ENCODE measurements at places on chromosomes 2 and 18. TPM values are rescaled to one million over a fixed set of nuclear protein-coding genes. Genes with fewer than 3 reads are reported as not detected.
A peak's percentile ranks its signal among the peaks of the same experiment; 100 is the strongest.

WNT10A gene
- 0.05 TPM for total RNA-seq

LIMS2 gene
- total RNA-seq, result 1.4 TPM

FOXI3 gene
- total RNA-seq, result not detected

YES1 gene
- total RNA-seq, result 26.0 TPM

AQP12A gene
- total RNA-seq, result not detected

PLEK gene
- total RNA-seq, result 40.6 TPM

ASXL3 gene
- 1.3 TPM for total RNA-seq

IL36A gene
- not detected for total RNA-seq

DNA sequence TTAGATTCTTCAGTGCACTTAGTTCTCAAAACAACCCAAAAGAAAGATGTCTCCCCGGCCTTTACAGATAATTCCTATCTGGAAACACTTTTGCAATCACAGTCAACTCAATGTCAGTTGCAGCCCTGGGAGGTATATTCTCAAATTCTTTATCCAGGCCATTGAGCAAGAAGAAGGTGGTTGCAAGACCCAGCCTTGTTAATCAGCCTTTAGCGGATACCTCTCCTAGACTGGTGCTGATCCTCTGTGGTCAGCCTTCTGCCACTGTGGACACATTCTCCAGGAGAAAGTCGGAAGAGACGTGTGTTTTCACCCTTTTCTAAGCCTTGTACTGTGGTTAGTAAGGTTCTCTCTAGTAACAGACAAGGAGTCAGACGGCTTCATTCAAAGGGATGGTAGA lies 7.8 kb upstream of the FZD7 start:
- DNase-seq, result no peak

DNA sequence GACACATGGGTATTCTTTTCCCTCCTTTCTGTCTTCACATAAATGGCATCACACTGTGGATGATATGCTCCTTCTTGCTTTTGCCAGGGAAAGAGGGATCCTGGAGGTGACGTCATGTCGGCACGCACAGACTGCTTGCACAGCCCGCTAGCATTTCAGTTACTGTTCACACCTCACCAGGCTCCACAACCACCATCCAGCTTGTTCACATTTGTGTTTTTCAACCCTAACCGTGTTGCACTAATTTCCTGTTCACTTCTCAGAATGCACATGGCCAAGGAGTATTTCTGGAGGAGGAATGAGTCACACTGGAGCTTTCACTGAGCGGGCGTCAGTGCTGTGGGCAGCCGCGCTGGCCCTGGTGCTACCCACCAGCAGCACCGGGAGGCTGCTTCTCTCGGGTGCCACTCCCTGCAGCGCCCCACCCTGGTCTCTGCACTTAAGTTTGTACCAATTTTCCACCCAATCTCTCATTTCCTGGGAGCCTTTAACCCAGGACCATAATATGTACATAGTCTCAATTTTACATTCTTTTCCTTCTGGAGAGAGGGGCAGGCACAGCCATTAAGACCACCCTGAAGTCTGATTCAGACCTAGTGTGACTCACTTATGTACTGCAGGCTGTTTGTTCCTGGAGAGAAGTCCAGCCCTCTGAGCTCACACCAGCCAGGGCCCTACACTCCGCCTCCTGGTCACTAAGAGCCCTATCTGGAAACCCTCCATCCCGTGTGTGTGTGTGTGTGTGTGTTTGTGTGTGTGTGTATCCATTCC lies 65.1 kb downstream of the MBP start:
- DNase-seq, result no peak

DNA sequence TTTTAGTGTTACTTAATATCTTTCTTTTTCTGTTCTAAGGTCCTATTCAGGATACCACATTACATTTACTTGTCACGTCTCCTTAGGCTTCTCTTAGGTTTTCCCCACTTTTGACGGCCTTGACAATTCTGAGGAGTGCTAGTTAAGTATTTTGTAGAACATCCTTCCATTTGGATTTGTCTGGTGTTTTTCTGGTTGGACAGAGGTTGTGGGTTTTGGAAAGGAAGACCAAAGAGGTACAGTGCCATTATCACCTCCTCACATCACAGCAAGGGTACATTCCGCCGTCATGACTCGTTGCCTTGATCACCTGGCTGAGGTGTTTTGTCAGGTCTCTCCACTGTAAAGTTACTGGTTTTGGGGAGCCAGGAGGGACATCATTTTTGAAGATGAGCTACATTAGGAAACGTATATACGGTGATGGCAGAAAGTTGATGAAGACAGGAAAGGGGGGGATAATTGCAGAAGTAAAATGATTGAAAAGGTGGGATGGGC lies 88.4 kb upstream of the TMEM247 start:
- DNase-seq, result no peak

GRCh38 chr2:185984670-185985069 lies 246.1 kb downstream of the FSIP2 start:
- DNase-seq, result no peak

GRCh38 chr2:208595386-208596275 lies 189.0 kb downstream of the PTH2R start:
- no peak for DNase-seq

DNA sequence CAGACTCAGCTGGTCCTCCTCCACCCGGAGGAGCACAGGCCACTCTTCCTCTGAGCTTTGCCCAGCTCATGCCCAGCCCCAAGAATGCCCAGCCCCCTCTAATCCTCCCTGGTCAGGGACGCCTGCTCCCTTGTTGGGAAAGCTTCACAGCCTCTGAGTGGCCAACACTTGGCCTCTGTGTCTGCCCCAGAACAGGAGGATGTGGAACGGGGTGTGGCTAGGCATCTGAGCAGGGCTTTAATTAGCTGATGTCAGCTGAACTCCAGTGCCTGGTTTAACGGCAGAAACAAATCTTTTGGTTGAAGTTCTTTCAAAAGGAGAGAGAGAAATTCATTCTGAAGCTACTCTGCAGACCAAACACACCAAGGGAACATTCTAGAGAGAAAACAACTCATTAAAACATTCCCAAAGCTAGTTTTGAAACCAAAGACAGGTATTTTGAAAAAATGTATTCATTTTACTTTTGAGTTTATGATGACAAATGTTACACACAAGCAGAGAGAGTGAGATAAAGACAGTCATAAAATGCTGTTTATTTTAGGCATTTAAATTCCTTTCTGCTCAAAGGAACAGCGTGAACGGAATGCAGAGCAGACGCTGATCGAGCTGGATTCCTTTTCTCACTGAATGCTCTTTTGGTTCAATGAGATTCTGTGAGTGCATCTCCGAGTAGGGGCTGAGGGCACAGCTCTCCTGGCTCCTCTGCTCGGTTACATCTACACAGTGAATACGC lies 63.8 kb downstream of the RTP5 start:
- no peak for DNase-seq

DNA sequence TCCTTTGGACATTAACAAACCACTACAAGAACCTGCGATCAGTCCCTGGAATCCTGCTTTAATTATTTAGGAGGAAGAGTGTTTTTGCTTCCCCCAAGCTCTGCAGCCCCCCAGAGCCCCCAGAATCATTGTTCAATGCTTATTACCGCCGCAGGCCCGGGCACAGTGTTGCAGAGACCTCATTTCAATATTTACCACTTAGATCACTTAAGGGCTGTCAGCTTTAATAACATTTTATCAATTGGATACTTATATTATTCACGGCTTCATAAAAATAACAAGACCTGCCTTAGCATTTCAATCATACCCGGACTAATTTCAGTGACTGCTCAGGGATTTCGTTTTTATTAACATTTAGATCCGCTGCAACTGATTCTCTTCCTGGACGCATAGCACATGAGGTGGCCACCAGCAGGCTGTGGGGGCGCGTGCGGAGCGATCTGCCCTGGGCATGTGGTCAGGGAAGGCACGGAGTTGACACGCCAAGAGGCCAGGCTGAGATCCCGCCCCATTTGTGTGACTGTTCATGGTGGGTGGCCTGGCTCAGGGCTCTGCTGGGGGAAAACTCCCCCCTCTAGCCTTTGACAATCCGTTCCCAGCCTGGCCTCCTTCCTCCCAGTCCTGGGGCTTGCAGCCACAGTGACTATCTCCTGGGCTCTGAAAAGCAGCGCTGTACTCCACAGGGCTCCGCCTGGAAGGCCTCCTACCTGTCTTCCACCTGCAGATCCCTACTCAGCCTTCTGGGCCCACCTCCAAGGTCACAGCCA lies 267.6 kb downstream of the SRBD1 start:
- DNase-seq, result peak; percentile 24

DNA sequence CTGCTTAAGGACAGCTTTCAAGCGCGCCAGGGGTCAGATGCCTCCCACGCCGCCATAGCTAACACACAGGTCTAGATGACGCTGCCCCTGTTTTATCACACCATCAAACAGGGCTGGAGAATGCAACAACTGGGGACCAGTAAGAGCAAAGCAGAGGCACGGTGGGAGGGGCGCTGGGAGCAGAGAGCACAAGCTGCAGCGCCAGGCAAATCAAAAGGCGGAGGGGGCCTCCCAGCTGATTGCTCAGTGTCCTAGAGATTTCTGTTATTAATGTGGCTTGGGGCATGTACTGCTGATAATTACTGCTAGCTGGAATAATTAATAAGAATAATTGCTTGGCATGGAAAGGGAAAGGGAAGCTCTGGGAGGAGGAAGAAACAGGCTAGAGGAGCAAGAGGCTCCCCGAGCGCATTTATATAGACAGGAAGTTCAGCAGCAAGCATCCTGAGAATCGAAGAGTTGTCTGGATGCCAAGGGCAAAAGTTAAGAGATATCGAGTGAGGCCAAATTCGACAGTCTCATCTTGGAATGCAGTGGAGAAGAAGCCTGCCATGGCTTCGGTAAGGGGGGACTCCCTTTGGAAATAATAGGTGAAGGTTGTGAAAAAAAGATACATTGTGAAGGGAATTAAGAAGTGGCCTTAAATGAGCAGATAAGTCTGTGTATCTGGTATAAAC lies 104.5 kb upstream of the ZNF521 start:
- DNase-seq, result no peak

DNA sequence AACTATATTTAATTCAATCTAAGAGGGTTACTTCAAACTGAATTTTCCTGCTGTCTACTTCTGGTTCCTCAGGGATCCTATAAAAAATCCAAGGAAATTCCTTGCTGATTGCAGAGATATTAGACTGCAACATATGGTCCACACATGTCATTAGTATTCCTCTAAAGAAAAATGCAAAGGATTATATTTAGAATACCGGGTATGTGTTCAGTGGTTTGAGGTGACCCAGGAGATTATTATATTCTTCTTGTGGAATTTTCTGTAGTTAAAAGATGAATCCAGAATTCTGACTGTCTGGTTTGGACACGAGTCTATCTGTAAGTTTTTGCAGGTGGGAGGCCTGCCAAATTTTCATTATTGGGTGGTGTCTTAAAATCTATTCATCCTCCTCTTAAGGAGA lies 18.2 kb downstream of the HOXD1 start:
- DNase-seq, result no peak

DNA sequence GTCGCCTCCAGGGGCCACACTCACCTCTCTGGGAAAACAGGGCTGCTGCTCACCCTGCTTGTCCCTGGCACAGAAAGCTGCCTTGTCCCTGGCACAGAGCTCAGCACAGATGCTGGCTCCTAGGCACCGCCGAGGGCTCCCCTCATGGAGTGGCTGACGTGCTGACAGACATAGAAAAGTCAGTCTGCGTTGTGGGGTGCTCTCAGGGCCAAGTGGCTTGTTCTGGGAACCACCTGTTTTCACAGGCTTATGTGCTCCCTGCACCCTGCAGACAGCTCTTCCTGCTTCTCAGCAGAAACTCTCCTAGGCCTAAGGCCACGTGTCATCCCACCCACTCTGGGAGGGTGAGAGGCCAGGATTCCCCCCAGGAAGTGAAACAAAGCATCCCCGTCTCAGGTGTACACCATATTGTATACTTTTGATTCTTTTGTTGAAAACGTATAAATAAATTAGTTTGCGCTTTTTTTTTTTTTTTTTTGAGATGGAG lies 84.7 kb upstream of the TMEM200C start:
- DNase-seq, result peak; percentile 4

Measured in liver (tissue), 10 donors.